ENCODE measurements at places on chromosomes 11 and 22. TPM values are rescaled to one million over a fixed set of nuclear protein-coding genes. Genes with fewer than 3 reads are reported as not detected.
A peak's percentile ranks its signal among the peaks of the same experiment; 100 is the strongest.

- peak within 1 kb of the TSS; percentile 52 for H3K4me3 ChIP-seq
- H3K27ac ChIP-seq = peak within 1 kb of the TSS; percentile 53
- no peaks in the 10 kb centered on the region for H3K36me3 ChIP-seq
- peak; percentile 79 for DNase-seq
- H3K27me3 ChIP-seq = peaks cover 34% of the 10 kb centered on the region
These were observed at the start of gene GRIA4 for GRCh38 chr11:105609832-105610781. Gene GRIA4 (plus strand): TSS chr11:105610073. CDS start chr11:105610998, 925 bp downstream.

DNA sequence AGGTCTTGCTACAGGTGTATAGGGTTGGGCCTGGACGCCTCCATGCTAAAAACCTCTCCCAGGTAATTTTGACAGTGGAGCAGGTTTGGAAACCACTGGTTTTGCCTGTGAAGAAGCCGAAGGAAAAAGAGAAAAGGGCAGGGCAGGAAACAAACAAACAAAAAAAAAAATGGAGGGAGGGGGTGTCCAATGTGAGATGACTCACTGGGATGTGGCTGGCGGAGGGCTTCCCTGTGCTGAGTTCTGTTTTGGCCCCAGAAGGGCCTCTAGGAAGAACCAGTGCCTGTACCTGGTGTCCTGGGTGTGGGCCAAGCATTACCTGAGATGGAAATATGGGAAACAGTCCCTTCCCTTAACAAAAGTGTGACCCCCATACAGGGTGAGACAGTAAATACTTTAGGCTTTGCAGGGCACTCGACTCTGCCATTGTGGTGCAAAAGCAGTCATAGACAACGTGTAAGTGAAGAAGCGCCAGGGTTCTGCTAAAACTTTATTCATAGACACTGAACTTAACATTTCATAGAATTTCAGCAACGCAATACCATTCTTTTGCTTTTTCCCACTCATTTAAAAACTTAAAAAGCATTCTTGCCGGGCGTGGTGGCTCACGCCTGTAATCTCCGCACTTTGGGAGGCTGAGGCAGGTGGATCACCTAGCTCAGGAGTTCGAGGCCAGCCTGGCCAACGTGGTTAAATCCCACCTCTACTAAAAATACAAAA is 9.5 kb upstream of the DGKZ start:
- H3K4me3 ChIP-seq = no peak overlapping the region
- H3K36me3 ChIP-seq = no peaks in the 10 kb centered on the region
- no peak overlapping the region for H3K27ac ChIP-seq
- H3K27me3 ChIP-seq = no peaks in the 10 kb centered on the region
- H3K4me1 ChIP-seq = peaks cover 13% of the 10 kb centered on the region

DNA sequence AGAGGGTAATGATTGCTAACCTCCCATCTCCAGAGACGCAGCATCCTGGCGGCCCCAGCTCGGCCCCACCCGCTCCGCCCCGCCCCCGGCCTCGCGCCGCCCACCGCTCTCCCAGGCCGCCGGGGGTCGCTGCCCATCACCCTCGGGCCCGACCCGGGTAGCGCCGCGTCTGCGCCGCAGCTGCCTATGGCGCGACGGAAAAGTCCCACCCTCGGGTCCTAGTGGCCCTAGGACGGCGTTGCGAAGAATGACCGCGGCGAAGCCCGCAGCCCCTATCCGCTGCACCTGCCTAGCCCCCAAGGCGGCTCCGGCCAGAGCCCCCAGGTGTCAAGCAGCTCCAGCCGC is 457 bp downstream of the CPSF7 start:
- H3K27me3 ChIP-seq = no peaks in the 10 kb centered on the region
- H3K36me3 ChIP-seq = peaks cover 48% of the 10 kb centered on the region
- peaks cover 14% of the 10 kb centered on the region for H3K4me1 ChIP-seq

- peak overlapping the region; percentile 96 for H3K27ac ChIP-seq
- peaks cover 8% of the 10 kb centered on the region for H3K36me3 ChIP-seq
- H3K4me3 ChIP-seq = peak overlapping the region; percentile 61
- H3K4me1 ChIP-seq = peaks cover 56% of the 10 kb centered on the region
- DNase-seq = no peak
- H3K27me3 ChIP-seq = no peaks in the 10 kb centered on the region
These were observed 113.7 kb upstream of the NAV2 start for GRCh38 chr11:19598876-19599486.

- H3K27ac ChIP-seq = no peak overlapping the region
- no peak for DNase-seq
- no peaks in the 10 kb centered on the region for H3K36me3 ChIP-seq
- H3K27me3 ChIP-seq = no peaks in the 10 kb centered on the region
These were observed 41.0 kb upstream of the SOX6 start for GRCh38 chr11:16397390-16397789.

DNA sequence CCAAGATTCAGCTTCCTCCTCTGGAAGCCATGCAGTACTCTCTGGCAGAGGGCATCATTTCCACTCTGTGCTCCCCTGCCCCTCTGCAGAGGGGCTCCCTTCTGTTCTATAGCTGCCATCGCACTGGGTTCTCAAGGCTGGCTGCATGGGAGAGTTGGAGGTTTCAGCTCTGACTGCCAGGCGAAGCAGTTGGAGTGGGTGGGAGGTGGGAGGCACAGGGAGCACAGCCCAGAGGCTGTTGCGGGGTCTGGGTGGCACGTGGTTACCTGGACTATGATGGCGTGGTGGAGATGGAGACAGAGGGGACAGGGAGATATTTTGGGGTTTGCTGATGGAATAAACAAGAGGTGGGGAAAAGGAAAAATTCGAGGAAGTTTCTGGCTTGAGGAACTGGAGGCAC is 4.8 kb downstream of the PMM1 start:
- H3K4me1 ChIP-seq = peaks cover 5% of the 10 kb centered on the region
- no peaks in the 10 kb centered on the region for H3K36me3 ChIP-seq

DNA sequence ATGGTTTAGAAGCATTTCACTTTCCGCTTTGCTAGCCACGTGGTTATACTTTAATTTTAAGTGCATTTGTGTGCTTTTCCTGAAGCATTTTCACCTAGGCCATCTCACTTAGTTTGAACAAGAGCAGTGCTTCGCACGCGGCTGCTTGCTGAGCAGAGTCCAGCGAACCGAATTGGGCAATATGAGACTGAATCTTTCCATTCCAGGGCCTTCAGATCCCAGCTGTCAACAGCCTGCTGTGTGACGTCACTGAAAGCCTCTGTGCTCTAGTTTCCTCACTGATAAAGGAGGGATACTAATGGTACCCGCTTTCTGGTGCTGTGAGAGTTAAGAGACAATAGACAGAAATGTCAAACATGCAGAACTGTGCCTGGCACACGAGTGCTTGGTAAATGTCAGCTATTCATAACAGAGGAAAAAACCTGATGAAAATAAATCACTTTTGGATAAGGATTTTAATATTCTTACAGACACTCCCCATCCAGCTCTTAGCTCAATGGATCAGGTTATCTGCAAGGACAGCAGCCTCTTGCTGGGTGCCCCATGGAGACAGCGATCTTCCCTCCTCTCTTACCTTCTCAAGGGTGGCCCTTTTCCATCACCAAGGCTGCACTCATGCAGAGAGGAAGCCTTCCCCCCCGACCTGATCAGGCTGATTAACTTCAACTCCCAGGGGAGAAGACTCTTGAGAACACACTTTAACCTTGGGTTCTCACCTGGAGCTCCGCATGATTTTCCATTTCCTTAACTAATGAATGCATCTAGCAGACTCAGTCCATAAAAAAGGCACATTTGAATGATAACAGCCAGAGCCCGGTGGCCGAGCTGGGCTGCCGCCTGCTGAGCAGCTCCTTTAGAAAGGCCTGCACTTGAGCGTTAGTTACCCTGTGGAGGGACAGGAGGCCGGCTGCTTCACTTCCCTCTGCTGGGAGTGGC is 3.5 kb upstream of the GLB1L3 start:
- no peaks in the 10 kb centered on the region for H3K36me3 ChIP-seq
- DNase-seq = peak; percentile 48
- H3K4me1 ChIP-seq = peaks cover 7% of the 10 kb centered on the region
- H3K27me3 ChIP-seq = peaks cover 47% of the 10 kb centered on the region

- no peaks in the 10 kb centered on the region for H3K36me3 ChIP-seq
- H3K27ac ChIP-seq = no peak overlapping the region
- no peaks in the 10 kb centered on the region for H3K27me3 ChIP-seq
- H3K4me1 ChIP-seq = peaks cover 2% of the 10 kb centered on the region
These were observed 41.1 kb downstream of the UBASH3B start for GRCh38 chr11:122696662-122697061.

GRCh38 chr11:115469361-115469760 is 34.9 kb downstream of the CADM1 start:
- no peak overlapping the region for H3K27ac ChIP-seq
- no peaks in the 10 kb centered on the region for H3K36me3 ChIP-seq
- H3K4me3 ChIP-seq = no peak overlapping the region
- H3K4me1 ChIP-seq = peaks cover 14% of the 10 kb centered on the region
- no peaks in the 10 kb centered on the region for H3K27me3 ChIP-seq

DNA sequence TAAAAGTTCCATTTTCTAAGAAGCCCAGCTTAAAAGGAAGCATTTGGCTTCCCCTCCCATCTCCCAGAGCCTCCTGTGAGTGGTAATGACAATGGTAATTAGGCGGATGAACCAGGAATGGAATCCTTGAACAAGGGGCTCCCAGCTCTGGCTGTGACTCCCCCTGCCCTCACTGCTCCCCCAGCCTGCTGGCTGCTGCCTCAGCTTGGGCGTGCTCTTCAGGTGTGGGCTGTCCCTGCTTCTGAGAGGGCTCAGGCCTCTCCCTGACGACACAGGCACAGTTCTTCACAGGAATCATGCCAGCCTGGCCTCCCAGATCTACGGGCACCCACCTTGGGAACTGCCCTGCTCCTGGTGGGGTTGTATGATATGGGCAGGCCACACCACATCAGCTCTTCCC is 81.7 kb upstream of the NARS2 start:
- no peak for DNase-seq
- H3K27me3 ChIP-seq = no peaks in the 10 kb centered on the region
- no peak overlapping the region for H3K27ac ChIP-seq

DNA sequence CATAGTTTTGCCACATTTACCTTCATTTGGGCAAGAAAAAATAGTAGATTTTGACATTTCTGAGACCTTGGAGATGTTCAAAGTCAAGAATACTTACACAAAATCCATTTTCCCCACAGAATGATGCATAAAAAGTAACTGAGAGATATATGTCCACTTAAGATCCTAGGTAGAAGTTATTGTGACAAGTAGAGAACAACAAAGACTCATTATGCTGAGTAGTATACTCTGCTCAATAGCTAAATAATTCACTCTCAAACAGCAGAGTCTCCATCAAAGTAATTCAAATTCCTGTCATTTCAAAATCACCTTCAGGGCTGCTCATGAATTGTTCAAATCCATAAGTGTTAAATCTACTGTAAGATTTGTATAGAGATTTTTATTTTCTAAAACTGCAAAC is 35.3 kb downstream of the IMMP1L start:
- H3K27me3 ChIP-seq = no peaks in the 10 kb centered on the region
- DNase-seq = no peak
- H3K4me1 ChIP-seq = peaks cover 4% of the 10 kb centered on the region
- no peak overlapping the region for H3K27ac ChIP-seq

DNA sequence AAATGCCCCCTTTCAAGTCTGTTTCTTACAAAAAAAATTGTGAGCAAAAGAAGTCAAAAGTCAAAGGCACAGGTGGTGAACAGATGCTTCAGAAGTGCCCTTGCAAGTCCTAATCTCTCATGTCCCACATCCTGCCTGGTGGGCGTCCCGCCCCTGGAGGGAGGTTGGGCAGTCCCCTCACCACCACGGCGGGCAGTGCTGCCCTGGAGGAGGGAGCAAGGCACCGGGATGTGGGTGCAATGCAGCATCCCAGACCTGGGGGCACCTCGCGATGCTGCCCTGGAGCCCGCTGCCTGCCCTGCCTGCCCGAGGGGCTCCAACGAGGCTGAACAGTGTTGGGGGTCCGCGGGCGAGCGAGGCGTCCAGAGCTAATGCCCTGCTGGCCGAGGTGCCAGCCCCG is 15.9 kb downstream of the MRGPRG start:
- peaks cover 25% of the 10 kb centered on the region for H3K27me3 ChIP-seq
- no peaks in the 10 kb centered on the region for H3K36me3 ChIP-seq
- no peak overlapping the region for H3K27ac ChIP-seq
- H3K4me1 ChIP-seq = peaks cover 19% of the 10 kb centered on the region

Gene SCO2
- 3.2 TPM for polyA plus RNA-seq

Gene NRGN
- polyA plus RNA-seq = 3.1 TPM

Gene CCDC116
- 0.28 TPM for polyA plus RNA-seq

Gene LMO1
- 0.62 TPM for polyA plus RNA-seq

Gene LDLRAD3
- polyA plus RNA-seq = 10.6 TPM

Gene AKIP1
- 47.9 TPM for polyA plus RNA-seq

Gene TMEM86A
- polyA plus RNA-seq = 1.2 TPM

Gene SIDT2
- polyA plus RNA-seq = 17.5 TPM

Gene NCR3LG1
- 0.67 TPM for polyA plus RNA-seq

Gene CST6
- polyA plus RNA-seq = 0.90 TPM

All from SK-N-SH (cell line).